Activated naive CD8-positive, alpha-beta T cell treated with anti-CD3 and anti-CD28 coated beads, Interleukin-2, amount 10 ng/mL, durations not matched to agents 7 days and 5 days (primary cell): ENCODE measurements at places on chromosomes 4 and X. TPM values are rescaled to one million over a fixed set of nuclear protein-coding genes. Genes with fewer than 3 reads are reported as not detected.

- H3K4me1 ChIP-seq: no peaks in the 10 kb centered on the region
- H3K36me3 ChIP-seq: no peaks in the 10 kb centered on the region
- no peak overlapping the region for H3K27ac ChIP-seq
- no peak overlapping the region for H3K4me3 ChIP-seq
- no peak for DNase-seq
These were observed 428.0 kb downstream of the ZNF674 start for GRCh38 chrX:46117234-46117633.

GRCh38 chrX:37785569-37785968 lies 5.7 kb downstream of the CYBB start:
- no peak overlapping the region for H3K27ac ChIP-seq
- H3K4me1 ChIP-seq: peaks cover 27% of the 10 kb centered on the region
- DNase-seq: no peak
- H3K4me3 ChIP-seq: no peak overlapping the region

GRCh38 chr4:42464550-42465094 lies 67.3 kb downstream of the SHISA3 start:
- H3K27me3 ChIP-seq: no peaks in the 10 kb centered on the region
- H3K4me1 ChIP-seq: no peaks in the 10 kb centered on the region
- H3K27ac ChIP-seq: no peak overlapping the region
- DNase-seq: no peak
- H3K4me3 ChIP-seq: no peak overlapping the region

- peaks cover 3% of the 10 kb centered on the region for H3K36me3 ChIP-seq
- DNase-seq: no peak
- no peak overlapping the region for H3K27ac ChIP-seq
- no peak overlapping the region for H3K4me3 ChIP-seq
- no peaks in the 10 kb centered on the region for H3K27me3 ChIP-seq
These were observed 72.4 kb downstream of the IL21 start for GRCh38 chr4:122548452-122548851.

DNA sequence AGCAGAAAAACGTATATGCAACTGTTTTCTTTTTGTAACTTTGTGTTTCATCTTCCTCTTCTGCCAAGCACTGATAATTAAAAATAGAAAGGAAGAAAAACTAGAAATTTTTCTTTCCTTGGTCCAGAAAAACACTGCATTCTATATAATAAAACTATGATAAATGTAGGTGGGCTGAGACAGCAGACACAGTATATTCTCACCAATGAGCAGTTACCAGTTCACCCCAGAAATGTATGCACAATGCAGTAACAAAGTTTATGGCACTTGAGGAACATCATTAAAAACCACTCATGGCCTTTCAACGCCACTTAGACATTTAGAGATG lies 79.4 kb downstream of the FAT1 start:
- no peaks in the 10 kb centered on the region for H3K4me1 ChIP-seq
- H3K36me3 ChIP-seq: no peaks in the 10 kb centered on the region
- H3K27ac ChIP-seq: no peak overlapping the region
- no peaks in the 10 kb centered on the region for H3K27me3 ChIP-seq
- no peak overlapping the region for H3K4me3 ChIP-seq

DNA sequence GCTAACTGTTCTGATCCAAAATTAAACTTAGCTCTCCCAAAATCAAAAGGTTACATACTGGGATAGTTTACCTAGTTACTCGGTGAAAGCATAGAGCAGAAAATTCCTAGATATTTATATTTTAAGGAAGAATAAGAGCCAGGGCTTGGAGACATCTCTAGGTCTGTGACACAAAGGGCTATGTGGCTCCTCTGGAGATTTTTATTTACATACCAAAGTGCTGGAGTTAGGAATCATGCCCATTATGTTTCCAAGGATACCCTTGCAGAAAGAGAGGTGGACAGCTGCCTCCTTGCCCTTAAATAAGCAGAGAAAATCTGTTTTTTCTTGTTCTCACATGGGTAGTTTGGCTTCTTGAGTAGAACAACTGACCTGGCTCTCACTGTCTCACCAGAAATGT lies 9.0 kb downstream of the COX7B2 start:
- H3K27me3 ChIP-seq: no peaks in the 10 kb centered on the region
- no peak overlapping the region for H3K27ac ChIP-seq
- no peak for DNase-seq
- no peaks in the 10 kb centered on the region for H3K4me1 ChIP-seq
- no peak overlapping the region for H3K4me3 ChIP-seq

- no peaks in the 10 kb centered on the region for H3K4me1 ChIP-seq
- H3K4me3 ChIP-seq: no peak overlapping the region
- DNase-seq: no peak
- no peaks in the 10 kb centered on the region for H3K36me3 ChIP-seq
- no peaks in the 10 kb centered on the region for H3K27me3 ChIP-seq
- no peak overlapping the region for H3K27ac ChIP-seq
These were observed 37.4 kb upstream of the NLGN4X start for GRCh38 chrX:6266041-6266440.

DNA sequence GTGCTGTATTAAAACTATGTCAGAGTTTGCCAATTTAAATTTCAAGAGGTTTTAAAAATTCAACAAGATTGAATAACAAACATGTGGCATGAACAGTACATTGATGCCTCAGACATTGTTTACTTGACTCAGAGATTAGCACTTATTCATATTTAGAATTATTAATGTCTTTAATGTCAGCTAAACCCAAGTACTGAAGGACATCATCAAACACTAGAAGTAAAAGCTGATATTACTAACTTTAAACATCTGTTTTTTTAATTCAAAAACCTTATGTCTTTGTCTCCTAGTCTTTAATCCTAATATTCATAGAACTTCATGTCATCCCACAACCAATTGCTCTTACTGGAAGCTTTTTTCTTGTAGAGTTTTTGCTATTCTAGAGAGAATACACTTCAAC lies 406.2 kb upstream of the PCDH7 start:
- no peaks in the 10 kb centered on the region for H3K4me1 ChIP-seq
- H3K36me3 ChIP-seq: no peaks in the 10 kb centered on the region
- no peak for DNase-seq
- H3K27ac ChIP-seq: no peak overlapping the region
- H3K4me3 ChIP-seq: no peak overlapping the region

DNA sequence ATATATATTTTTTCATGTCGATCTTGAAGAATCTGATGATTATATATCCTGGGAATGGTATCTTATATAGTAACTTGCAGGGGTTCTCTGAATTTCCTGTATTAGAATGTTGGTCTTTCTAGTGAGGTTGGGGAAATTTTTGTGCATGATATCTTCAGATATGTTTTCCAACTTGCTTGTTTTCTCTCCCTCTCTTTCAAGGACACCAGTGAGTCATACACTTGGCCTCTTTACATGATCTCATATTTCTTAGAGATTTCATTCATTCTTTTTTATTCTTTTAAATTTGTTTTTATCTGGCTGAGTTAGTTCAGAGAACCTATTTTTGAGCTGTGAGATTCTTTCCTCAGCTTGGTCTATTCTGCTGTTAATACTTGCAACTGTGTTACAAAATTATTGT lies 27.2 kb upstream of the C4orf17 start:
- no peaks in the 10 kb centered on the region for H3K4me1 ChIP-seq
- H3K27me3 ChIP-seq: peaks cover 3% of the 10 kb centered on the region
- DNase-seq: no peak
- H3K27ac ChIP-seq: no peak overlapping the region

GRCh38 chrX:150446151-150446550 lies 83.0 kb downstream of the MAMLD1 start:
- peaks cover 5% of the 10 kb centered on the region for H3K4me1 ChIP-seq
- DNase-seq: no peak
- no peak overlapping the region for H3K27ac ChIP-seq
- H3K27me3 ChIP-seq: peaks cover 6% of the 10 kb centered on the region
- H3K36me3 ChIP-seq: no peaks in the 10 kb centered on the region

DNA sequence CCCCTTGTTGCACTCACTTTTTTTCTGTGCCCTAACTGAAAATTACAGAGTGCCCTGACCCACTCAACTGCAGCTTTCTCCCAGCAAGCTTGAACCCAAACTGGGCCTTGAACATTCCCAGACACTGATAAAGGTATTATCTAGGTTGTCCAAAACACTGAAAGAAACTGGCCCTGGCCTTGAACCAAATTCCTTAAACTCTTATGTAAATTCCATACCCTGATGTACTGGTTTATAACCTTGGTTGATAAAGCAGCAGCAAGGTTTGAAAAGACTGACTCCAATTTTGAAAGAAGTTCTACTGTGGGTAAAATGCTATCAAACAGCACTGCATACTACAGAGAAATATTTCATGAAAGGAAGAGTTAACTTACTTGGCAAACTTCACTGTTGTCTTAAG lies 125.6 kb downstream of the PHF8 start:
- H3K27me3 ChIP-seq: peaks cover 7% of the 10 kb centered on the region
- no peak overlapping the region for H3K4me3 ChIP-seq
- H3K27ac ChIP-seq: no peak overlapping the region
- no peaks in the 10 kb centered on the region for H3K36me3 ChIP-seq
- DNase-seq: no peak
- no peaks in the 10 kb centered on the region for H3K4me1 ChIP-seq

- no peak overlapping the region for H3K4me3 ChIP-seq
- peaks cover 33% of the 10 kb centered on the region for H3K4me1 ChIP-seq
- peak; percentile 74 for DNase-seq
- peaks cover 12% of the 10 kb centered on the region for H3K36me3 ChIP-seq
- H3K27ac ChIP-seq: no peak overlapping the region
These were observed 353 bp downstream of the NSD2 start for GRCh38 chr4:1871471-1872021.

GRCh38 chr4:2793586-2794485 lies 951 bp downstream of the SH3BP2 start:
- DNase-seq: peak; percentile 58
- H3K36me3 ChIP-seq: no peaks in the 10 kb centered on the region
- H3K27ac ChIP-seq: peak overlapping the region; percentile 64
- H3K4me3 ChIP-seq: peak overlapping the region; percentile 89
- H3K4me1 ChIP-seq: peaks cover 24% of the 10 kb centered on the region

DNA sequence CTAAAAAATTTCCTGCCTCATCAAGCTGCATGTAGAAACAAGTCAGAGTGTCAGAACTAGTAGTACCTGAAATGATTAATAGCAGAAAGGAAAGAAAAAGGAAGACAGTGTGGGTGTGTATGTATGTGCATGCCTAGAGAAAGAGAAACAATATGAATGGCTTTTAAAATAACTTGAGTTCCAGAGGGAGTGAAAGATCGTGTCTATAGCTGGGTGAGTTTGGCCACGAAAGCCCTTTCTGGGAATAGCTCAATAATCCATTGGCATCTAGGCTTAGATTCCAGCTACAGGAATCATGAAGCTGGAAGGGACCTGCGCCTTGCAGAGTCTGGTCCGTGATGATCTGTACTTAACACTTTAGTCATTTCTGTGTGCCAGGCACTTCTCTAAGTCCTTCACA lies 195.6 kb downstream of the RAPGEF2 start:
- H3K36me3 ChIP-seq: no peaks in the 10 kb centered on the region
- H3K4me3 ChIP-seq: no peak overlapping the region
- no peak for DNase-seq
- no peaks in the 10 kb centered on the region for H3K4me1 ChIP-seq
- no peaks in the 10 kb centered on the region for H3K27me3 ChIP-seq

DNA sequence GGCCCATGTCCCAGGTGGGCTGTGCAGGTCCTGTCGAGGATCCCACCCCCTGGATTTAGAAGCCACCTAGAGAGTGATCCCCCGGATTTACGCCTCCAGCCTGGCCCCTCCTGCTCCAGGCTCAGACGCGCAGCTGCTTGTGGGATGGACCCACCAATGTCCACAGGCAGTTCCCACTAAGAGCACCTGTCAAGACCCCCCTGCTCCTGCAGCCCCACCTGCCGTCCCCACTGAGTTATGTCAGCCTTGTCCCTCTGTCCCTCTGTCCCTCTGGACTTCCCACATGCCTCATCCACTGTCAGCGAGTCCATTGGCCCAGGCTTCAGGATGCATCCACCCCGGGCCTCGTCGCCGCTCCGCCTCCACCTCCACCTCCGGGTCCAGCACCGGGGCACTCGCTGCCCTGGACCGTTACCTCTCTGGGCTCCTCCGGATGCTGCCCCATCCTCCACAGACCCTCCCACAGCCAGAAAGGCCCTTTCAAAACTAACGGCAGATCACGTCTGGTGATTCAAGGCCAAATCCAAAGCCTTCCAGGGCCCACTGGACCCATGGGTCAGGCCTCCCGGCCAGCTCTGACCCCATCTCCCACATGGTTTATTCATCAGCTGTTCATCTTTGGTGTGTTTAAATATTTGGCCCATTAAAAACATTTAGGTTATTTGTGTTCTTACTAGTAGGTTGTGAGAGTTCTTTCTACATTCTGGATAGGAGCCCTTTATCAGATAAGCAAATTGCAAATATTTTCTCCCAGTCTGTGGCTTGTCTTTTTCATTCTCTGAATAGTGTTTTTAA lies 28.3 kb downstream of the HTRA3 start:
- no peak overlapping the region for H3K27ac ChIP-seq
- H3K27me3 ChIP-seq: peaks cover 7% of the 10 kb centered on the region
- H3K4me1 ChIP-seq: no peaks in the 10 kb centered on the region
- DNase-seq: no peak
- H3K36me3 ChIP-seq: no peaks in the 10 kb centered on the region
- no peak overlapping the region for H3K4me3 ChIP-seq

GRCh38 chrX:1074172-1074571 lies 138.3 kb downstream of the CRLF2 start:
- peak overlapping the region; percentile 57 for H3K27ac ChIP-seq
- H3K36me3 ChIP-seq: no peaks in the 10 kb centered on the region
- no peak for DNase-seq
- H3K4me1 ChIP-seq: no peaks in the 10 kb centered on the region
- H3K27me3 ChIP-seq: peaks cover 5% of the 10 kb centered on the region

- no peak for DNase-seq
- no peak overlapping the region for H3K27ac ChIP-seq
- H3K27me3 ChIP-seq: no peaks in the 10 kb centered on the region
These were observed 985.5 kb downstream of the FSTL5 start for GRCh38 chr4:161178310-161178709.

- H3K4me3 ChIP-seq: no peak overlapping the region
- no peaks in the 10 kb centered on the region for H3K27me3 ChIP-seq
- H3K36me3 ChIP-seq: no peaks in the 10 kb centered on the region
- no peak overlapping the region for H3K27ac ChIP-seq
These were observed 99.0 kb upstream of the DUSP21 start for GRCh38 chrX:44744799-44745198.

- no peaks in the 10 kb centered on the region for H3K27me3 ChIP-seq
- H3K27ac ChIP-seq: no peak overlapping the region
- no peaks in the 10 kb centered on the region for H3K4me1 ChIP-seq
These were observed 376.8 kb upstream of the ZFP42 start for GRCh38 chr4:187618701-187619281.

- peak overlapping the region; percentile 99 for H3K4me3 ChIP-seq
- H3K27ac ChIP-seq: peak overlapping the region; percentile 91
- DNase-seq: no peak
- H3K36me3 ChIP-seq: peaks cover 27% of the 10 kb centered on the region
- no peaks in the 10 kb centered on the region for H3K27me3 ChIP-seq
These were observed 702 bp upstream of the CDKN2AIP start for GRCh38 chr4:183443655-183444213.

- H3K4me1 ChIP-seq: no peaks in the 10 kb centered on the region
These were observed 31.3 kb upstream of the ARHGEF38 start for GRCh38 chr4:105520819-105521790.

GRCh38 chr4:105923497-105924238 lies 28.4 kb downstream of the NPNT start:
- no peak overlapping the region for H3K4me3 ChIP-seq
- no peaks in the 10 kb centered on the region for H3K36me3 ChIP-seq
- peaks cover 6% of the 10 kb centered on the region for H3K27me3 ChIP-seq

The SSX2B gene
- not detected for total RNA-seq

The CXorf65 gene
- total RNA-seq: 30.6 TPM

The COX7B2 gene
- total RNA-seq: not detected

The CHST7 gene
- total RNA-seq: 5.7 TPM

The LONRF3 gene
- total RNA-seq: 1.6 TPM

The HTATSF1 gene
- 63.8 TPM for total RNA-seq

The PDCL2 gene
- not detected for total RNA-seq

The GLRB gene
- not detected for total RNA-seq

The DCAF8L2 gene
- total RNA-seq: not detected

The HSPA4L gene
- total RNA-seq: 0.28 TPM

The HMX1 gene
- total RNA-seq: not detected

The MAGEA1 gene
- total RNA-seq: not detected
